ENCODE measurements at places on chromosomes 11 and 22.

- no peak for DNase-seq
These were observed 39.5 kb upstream of the ADA2 start for GRCh38 chr22:17258788-17259148.

GRCh38 chr11:17432002-17432401 lies 43.5 kb upstream of the KCNJ11 start:
- DNase-seq = no peak

GRCh38 chr11:3131330-3131941 lies 33.7 kb downstream of the OSBPL5 start:
- DNase-seq = no peak

DNA sequence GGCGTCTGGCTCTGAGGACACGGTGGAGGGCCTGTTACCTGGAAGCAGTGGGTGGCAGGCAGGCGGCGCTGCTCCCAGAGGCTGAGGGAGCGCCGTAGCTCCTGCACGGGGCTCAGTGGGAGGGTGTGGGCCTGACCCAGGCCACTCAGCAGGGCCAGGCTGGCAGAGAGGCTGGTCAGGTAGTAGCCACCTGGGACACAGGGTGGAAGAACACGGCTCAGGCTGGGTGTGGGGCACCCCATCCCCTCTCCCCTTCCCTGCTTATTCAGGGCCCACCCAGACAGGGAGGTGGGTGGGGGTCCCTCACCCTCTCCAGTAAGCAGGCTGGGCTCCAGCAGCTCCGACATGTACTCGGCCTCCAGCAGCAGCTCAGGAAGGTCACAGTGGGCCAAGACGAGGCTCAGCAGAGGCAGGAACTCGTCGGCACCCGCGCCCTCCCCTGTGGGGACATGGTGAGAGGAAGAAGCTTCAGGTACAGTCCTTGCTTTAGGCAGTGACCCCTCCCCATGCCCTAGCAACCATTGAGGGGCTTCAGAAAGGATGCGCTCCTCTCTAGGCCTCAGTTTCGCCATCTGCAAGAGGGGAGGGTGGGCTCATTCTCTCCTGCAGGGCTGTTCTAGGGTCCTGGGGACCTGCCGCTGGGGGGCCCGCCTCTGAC lies 2.9 kb downstream of the RIN1 start:
- no peak for DNase-seq

DNA sequence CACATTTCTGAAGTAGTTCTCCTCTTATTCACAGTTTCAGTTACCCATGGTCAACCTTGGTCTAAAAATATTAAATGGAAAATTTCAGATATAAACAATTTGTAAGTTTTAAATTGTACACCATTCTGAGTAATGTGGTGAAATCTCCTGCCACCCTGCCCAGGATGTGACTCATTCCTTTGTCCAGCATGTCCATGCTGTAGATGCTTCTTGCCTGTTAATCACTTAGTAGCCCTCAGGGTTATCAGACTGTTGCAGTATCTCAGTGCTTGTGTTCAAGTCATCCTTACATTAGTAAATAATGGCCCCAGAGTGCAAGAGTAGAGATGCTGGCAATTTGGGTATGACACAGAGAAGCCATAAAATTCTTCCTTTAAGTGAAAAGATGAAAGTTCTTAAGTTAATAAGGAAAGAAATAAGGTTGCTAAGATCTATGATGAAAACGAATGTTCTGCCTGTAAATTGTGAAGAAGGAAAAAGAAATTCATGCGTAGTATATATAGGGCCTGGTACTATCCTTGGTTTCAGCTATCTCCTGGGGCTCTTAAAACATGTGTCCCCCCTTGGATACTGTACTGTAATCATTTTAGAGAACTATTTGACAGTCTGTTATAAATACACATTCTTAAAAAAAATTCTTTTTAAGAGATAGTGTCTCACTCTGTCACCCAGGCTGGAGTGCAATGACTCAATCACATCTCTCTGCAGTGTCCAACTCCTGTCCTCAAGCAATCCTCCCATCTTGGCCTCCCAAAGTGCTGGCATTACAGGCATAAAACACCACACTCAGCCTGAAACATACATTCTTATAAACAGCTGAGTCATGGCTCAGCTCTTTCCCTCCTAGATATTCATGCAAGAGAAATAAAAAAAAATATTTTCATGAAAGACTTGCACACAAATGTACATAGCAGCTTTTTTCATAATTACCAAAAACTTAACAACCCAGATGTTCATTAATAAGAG lies 31.3 kb downstream of the MTNR1B start:
- no peak for DNase-seq

- DNase-seq = no peak
These were observed 68.3 kb downstream of the NFAM1 start for GRCh38 chr22:42363892-42364291.

DNA sequence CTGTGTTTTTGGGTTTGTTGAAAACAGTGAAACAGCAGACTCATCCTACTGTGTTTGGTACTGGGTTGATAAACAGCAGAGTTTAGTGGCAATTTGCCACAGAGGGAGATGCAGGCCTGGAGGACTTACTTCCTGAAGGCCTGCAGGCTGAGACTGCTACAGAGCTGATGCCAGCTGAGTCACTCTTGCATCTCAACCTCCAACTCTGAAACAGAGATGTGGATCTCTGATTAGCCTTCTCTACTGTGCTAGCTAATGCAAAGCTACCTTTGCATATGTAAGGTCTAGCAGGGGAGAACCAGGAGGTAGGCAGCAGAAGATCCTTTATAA lies 14.3 kb downstream of the ATP5MG start:
- DNase-seq = peak; percentile 5

GRCh38 chr11:13183094-13183825 lies 94.3 kb upstream of the BMAL1 start:
- DNase-seq = no peak

All from NK-92 treated with Interleukin-12 subunit alpha and Interleukin-12 subunit beta, amount 100 ng/mL, for 24 hours (cell line).